ENCODE measurements at places on chromosomes 11 and 22.

- no peak for DNase-seq
These were observed 562 bp downstream of the ZBED4 start for GRCh38 chr22:49853981-49854831.

DNA sequence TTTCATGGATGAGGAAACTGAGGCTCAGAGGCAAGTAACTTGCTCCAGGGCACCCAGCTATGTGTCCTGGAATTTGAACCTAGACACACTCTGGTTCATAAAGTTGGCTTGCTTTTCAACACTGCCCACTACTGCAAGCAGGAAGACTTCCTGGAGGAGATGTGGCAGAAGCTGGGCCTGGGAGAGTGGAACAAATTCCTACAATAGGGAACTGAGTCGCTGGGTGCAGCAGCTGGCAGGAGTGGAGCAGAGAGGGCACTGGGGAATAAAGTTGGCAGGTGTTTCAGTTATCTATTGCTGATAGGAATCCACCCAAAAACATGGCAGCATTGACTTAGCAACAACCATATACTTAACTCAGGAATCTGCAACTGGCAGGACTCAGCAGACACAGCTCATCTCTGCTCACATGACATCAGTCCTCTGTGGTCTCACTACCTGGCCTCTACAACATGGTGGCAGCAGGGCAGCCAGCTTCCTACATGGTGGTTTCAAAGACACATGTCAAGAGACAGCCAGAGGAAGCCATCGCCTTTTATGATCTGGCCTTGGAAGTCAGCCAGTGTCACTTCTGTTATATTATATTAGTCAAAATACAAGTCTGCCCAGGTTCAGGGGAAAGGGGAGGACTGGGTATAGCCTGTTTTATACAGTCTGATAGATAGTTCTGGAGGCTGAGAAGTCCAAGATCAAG, 10.6 kb upstream of the CARD10 start:
- DNase-seq, result no peak

DNA sequence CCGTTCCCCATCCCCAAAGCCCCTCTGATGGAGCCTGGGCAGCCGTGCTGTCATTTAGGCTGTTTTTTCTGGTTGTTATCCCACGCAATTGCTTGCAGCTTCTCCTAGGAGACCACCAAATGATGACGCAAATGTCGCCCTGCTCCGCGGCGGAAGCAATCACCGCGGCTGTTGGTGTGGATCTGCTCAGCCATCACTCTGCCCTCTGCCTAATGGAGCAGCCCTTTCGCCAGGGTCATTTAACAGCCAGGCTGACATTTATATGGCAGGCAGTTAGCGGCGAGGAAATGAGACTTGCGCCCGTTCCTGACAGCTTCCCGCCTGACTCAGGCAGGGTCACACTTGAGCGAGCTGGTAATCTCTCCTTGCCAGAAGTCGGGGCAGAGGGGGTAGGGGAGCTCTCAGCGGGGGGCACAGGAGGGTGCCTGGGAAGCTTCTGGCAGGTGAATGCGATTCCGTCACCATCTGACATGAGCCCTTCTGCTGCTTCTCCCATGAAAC, 97.9 kb upstream of the RTL6 start:
- DNase-seq, result no peak

- no peak for DNase-seq
These were observed 3.8 kb downstream of the GAS2L1 start for GRCh38 chr22:29310065-29310862.

GRCh38 chr11:65148657-65149056, 14.3 kb upstream of the SYVN1 start:
- no peak for DNase-seq

DNA sequence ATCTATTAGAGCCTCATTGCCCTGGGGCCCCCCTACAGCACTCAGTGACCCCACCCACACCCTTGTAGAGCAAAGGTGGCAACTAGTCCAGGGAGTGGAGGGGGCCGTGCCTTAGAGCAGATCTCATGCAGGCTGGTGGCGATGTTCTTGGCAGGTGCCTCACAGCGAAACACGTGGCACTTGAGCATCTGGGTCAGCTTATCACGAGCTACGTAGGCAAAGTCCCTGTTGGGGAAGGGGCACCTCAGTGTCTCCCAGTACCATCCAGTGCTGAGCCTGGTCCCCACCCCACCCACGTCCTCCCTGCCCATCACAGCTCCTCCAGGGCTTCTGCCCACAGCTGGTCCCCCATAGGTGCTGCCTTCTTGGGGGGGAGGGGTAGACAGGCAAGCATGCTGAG, 11.2 kb downstream of the SMPD1 start:
- DNase-seq, result no peak

- DNase-seq, result no peak
These were observed 670 bp downstream of the MAPK8IP1 start for GRCh38 chr11:45885921-45886721.

DNA sequence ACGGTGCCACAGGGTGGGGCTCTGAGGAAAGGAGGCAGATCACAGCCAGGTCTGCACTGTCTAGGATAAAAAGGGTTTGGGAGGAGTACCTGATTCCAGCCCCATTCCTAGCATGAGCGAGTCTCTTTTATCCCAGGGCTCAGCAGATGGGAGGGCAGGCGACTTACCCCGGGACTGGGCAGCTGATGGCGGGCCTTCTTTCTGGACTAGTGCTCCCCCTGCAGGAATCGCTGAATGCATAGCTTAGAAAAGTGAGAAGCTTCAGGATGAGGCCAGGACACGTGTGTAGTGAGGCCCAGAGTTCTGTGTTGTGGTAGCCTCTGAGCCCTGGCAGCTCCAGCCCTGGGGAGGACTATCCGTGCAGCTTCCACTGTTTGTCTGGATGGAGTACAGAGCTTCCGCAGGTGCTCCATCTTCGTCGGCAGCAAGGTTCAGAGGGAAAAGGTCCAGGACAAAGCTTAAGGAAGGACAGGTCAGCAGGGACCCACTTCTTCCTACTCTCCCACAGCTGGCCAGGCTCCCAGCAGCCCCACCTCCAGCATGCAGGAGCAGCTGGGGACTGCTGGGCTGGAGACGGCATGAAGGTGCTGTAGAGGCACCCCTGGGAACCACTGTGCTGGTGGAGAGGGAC, 30.4 kb downstream of the COMMD9 start:
- DNase-seq, result no peak

DNA sequence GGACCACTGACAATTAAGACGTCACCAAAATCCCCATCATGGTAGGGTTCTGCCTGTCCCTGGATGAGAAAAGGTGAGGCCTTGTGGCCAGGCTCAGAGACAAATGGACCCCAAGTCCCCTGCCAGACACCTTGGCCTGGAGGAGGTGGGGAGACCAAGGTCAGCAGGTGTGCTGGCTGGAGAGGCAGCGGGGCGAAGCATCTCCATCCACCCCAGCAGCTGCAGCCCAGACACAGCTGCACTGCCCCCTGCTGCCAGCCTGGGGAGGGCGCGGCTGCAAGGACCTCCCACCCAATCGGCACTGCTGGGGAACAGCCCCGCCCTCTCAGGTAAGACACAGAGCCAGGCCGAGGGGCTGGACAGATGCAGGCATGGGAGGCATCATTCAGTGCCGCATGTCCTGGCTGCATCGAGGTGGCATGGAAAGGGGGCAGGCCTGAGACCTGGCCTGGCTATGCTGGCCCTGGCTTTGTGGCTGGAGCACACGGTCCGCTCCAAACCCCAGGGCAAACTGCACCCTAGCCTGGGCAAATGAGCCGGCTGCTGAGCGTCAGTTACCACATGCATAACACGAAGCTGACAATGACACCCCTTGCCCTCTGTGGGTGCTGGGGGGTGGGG, 12.2 kb upstream of the MFNG start:
- DNase-seq, result peak; percentile 43

DNA sequence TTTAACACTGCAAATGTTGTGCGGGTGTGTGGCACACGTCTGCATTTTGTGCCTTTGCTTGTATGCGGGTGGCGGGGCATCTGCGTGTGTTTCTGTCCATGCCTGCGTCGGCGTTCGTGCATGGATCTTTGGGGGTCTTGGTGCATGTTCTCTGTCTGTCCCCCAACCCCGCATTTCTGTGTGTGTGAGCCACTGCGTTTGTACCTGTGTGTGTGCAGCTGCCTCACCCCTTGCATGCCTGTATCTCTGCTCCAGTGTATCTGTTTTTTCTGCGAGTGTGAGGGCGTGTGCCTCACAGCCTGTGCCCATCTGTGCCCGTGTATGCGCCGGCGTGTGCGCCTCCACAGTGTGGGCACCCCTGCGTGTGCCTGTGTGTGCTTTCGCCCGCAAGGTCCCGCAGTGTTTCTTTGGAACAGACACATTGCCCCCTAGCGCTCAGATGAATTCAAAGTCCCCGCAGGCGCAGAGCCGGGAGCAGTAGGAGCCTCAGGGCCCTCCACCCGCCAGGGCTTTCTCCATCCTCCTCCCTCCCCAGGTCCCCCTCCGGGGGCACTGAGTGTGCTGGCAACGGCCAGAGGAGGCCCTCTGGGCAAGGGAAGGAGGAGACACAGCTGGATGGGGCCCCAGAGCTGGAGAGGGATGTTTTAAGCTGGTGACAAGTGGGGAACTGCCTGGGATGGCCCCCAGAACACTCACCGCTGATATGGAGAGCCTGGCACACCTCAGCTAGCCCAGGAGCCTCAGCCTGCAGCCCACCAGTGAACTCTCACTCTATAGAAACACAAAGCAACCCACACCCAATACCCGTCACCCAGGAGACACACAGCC, 3.1 kb upstream of the MN1 start:
- DNase-seq, result peak; percentile 18

GRCh38 chr11:88249706-88250105, 74.5 kb upstream of the RAB38 start:
- DNase-seq, result no peak

DNA sequence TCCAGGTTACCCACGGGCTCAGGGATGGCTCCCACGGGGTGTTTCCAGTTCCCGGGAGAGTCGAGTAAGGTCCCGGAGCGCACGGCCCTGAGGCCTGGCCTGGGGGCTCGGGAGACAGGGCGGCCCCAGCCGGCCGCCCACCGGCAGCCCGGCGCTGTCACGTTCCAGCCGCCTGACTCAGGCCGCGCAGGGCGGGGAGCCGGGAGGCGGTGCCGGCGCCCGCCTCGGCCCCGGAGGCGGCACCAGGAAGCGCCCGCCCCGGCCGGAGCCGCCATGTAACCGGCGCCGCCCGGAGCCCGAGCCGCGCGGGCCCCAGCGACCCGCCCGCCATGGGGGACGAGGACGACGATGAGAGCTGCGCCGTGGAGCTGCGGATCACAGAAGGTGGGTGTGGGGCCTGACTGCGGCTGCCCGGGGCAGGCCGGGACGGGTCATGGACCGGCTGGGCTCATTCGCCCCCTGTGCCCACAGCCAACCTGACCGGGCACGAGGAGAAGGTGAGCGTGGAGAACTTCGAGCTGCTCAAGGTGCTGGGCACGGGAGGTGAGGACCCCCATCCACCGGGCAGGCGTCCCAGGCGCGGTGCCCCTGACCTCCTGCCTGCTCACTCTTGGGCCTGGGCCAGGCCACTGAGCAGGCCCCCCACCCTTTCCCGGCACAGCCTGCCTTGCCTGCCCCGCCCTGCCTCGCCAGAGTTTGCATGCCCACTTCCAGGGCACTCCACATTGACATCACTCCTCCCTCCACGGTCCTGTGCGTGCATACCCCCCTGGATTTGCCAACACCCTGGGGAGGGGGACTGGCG, at the start of gene RPS6KA4:
RPS6KA4 (plus strand) TSS at position 256 of the 805 bp plus-strand sequence; CDS start at position 330, 74 bp downstream.
- DNase-seq, result peak; percentile 35

Data from stimulated activated CD4-positive, alpha-beta T cell treated with anti-CD3 and anti-CD28 coated beads, TNF-alpha, amount 100 ng/mL, for 4 hours (primary cell).